ENCODE measurements at places on chromosomes 3 and 15.

GRCh38 chr3:138118612-138119422, 3.4 kb upstream of the DZIP1L start:
- DNase-seq: no peak

DNA sequence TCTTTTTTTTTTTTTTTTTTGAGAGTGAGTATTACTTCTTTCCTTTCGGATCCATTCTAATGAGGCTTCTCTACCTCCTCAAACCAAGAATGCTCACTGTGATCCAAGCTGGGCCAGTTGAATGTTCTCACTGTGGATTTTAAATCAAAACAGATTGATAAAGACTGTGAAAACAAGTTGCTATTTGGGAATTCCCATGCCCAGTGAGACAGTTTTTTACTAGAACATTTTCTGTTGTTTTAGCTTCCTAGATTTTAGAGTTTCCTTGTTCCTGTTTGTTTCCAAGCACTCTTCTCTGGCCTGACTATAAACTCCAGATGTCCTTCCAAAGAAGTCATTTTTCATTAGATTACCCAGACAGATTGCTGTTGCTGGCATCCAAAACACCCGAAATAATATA, 60.1 kb upstream of the GALNT15 start:
- no peak for DNase-seq

GRCh38 chr3:127914584-127914983, 448 bp upstream of the KBTBD12 start:
- no peak for DNase-seq

DNA sequence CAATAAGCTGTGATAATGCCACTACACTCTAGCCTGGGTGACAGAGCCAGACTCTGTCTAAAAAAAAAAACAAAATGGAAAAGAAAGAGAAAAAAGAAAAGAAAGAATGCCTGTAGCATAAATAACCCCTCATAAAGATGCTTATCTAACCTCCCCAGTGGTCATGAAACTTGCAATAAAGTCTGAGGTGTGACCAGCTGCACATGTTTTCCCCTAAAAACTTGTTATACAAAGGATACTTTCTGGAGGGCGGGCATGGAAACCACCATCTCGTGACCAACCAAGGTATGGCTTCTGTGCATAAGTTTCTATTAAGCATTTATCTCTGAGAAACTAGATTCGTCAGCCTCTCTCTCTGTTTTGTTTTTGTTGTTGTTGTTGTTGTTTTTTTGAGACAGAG, 21.8 kb downstream of the CCDC32 start:
- DNase-seq: no peak

DNA sequence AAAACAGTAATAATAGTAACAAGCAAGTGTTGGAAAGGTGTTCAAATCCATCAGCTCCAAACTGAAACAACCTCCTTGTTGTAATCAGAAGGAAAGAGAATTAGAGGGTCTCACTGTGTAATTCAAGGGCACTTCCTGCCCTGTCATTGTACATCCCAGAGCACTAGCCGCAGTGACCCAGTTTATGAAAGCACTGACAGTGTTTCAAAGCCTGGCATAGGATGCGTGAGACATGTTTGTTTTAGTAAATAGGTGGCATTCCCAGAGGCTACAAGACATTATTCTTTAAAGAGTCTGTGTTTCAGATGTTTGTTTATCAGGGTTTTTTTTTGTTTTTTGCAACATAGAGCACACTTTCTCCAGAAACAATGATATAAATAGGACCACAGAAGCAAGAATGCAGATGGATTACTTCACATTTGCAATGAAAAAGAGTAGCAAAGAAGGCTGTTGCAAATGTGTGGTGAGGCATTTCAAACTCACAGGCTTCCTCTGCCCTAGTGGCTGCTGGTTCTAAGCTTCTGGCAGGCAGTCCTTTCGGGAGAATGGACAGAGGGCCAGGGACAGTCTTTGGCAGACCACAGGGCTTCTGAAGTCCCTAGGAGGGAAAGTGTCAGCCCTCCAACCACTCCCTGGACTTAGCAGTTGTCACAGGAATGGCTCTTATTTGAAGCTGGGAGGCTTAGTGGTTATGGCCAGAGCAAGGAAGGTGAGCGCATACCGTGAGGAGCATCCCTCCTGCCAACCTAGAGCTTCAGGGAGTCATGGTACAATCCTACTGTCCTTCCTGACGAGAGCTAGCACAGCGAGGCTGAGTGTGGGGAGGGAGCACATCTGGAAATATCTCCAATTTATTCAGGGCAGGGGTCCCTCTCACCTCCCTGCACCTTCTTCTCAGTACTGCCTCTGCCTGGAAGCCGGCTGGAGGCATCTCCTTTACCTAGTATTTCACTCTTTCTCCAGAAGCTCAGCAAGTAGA, 31.4 kb upstream of the TIPARP start:
- no peak for DNase-seq

DNA sequence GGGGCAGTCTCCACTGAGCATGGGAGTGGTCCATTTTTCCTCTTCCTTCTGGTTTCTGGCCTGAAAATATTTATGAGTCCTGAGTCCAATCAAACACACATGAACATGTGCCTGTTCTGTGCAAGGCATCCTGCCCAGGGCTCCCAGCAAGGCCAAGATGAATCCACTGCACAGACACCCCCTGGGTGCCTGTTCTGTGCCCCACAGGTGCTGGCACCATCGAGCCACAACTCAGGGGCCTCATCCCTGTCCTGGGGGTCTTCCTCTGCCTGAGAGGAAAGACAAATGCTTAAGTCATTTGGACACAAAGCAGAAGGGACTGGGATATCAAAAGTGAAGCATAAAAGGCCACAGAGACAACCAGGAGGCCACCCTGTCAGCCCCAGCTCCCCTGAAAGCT, 87.4 kb upstream of the IQSEC1 start:
- no peak for DNase-seq

DNA sequence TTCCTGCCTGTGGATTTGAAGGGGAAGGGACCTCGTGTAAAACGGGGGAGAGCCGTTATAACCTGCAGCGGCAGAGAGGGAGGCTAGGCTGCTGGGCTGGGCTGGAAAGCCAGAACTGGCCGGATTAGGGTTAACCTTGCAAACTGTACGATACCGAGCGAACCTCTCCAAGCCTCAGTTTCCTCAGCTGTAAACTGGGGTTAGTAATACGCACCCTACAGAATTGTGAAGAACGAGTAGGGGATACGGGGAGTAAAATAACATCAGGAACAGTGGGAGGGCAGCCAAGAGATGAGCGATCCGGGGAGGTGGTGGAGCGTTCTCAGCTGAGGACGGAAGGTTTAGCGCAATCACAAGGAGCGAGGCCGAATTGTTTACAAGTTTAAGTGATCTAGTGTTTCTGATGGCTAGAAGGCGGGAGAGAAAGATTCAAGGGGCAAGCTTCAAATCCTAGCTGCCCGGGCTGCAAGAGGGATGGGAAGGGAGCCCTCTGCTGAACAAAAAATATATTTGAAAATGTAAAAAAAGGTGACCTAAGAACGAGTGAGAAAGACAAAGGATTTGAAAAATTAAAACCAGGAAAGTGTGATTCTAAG, 768 bp upstream of the SEMA5B start:
- DNase-seq: no peak

GRCh38 chr15:38896647-38897046, 332.0 kb upstream of the RASGRP1 start:
- DNase-seq: no peak

DNA sequence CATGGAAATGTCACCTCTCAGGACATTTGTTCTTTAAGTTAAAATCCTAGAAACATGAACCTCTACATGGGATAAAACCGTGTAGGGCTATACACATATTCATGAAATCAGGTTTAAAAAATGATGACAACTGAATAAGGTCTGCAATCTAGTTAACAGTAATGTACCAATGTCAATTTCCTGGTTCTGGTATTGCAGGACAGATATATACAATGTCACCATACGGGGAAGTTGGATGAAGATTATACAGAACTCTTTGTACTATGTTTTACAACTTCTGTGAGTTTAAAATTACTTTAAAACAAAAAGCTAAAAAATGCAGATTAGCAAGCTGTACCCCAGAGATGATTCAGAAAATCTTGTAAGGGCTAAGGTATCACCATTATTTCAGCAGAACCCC, 6.7 kb downstream of the CNTN3 start:
- DNase-seq: no peak

DNA sequence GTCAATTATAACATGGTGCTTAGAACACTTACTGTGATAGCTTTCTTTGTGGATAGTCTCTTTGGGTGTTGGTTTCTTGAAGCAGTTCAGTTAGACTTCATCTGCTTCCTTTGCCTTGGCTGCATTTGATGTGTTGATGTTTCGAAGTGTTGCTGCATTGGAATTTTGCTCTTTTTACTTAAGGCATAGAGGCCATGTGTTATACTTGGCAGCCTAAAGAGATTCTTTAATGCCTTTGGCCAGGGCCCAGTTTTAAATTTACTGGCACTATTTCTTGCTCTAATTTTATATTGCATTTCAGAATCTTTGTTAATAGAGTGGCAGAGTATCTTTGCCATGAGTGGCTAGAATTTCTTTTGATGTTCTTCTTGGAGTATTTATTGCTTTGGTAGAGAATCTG, 21.2 kb downstream of the NR1D2 start:
- no peak for DNase-seq

DNA sequence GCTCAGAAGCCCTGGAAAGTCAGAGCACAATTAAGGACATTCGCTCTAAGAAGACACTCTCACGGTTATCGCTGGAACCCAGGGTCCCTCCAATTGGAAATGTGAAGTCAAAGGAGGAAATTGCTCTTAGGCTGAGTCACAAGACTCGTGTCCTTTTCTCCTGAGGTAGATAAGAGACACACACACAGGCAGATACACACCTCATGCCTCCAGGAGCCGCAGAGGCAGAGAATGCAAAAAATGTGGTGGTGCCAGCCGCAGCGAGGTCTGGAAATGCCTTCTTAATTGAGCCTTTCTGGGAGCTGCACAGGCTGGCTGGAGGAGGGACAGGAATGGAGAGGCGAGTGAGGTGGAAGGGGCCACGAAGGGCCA, 189.3 kb downstream of the OPA1 start:
- DNase-seq: no peak

DNA sequence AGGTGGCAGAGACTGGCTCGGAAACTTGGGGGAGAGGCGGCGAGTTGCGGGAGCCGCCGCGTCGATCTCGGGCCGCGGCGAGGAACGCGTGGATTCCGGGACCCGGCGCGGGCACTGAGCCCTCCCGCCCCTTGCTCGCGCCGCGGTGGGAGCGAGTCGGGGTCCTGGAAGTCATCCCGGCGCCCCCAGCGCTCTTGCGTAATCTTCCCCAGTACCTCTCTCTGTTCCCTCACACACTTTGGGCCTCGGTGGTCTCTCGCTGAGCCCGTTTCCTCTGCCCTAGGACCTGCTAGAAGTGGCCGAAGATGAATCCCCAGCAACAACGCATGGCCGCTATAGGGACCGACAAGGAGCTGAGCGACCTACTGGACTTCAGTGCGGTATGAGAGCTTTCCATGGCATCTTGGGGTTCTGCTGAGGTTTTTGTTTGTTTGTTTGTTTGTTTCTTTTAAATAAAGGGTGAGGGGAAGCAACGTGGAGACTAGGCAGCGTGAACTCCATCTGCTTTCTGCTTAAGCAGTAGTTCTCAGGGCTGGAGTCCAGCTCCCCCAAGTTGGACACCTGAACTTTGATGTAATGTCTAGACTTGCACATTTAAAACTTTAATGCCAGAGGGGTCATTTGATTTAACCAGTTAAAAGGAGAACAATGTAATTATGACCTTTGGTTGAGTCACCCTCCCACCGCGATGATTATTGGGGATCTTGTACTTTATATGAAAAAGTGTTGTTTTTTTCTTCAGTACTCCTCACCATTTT, 1.3 kb downstream of the TCF12 start:
- no peak for DNase-seq

GRCh38 chr3:100954990-100955389, 38.2 kb downstream of the ABI3BP start:
- DNase-seq: no peak

DNA sequence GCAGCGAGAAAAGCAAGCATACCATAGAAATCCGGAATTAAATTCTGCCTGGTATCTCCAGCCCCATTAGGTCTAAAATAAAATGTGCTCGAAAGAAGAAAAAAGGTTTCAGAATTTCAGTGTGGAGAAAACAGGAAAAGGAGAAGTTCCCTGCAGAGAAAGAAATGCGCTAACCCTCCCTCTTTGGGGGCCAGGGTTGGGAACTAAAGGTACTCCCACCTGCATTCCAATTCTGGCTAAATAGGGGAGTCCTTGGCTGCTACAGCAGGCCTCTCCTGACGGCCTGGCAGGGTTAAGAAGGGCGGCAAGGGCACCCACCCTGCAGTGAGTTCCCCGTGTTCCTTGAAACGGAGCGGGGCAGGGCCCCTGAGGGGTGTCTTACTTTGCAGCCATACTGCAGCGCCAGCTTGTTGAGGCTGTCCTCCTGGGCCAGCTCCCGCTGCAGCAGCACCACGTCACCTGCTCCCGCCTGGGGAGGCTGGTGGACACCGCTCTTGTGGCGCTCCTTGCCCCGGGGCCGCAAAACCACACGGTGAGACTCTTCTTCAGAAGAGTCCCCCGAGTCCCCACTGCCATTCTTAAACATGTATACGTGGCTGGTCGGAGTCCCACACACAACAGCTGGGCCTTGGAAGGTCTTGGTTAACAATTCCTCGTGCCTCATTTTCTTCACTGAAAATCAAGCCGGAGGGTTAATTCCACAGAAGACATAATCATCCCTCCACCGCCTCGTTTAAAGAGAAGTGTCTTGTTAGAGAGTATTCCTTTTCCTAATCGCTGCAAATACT, 1.7 kb downstream of the LYSMD4 start:
- DNase-seq: no peak

DNA sequence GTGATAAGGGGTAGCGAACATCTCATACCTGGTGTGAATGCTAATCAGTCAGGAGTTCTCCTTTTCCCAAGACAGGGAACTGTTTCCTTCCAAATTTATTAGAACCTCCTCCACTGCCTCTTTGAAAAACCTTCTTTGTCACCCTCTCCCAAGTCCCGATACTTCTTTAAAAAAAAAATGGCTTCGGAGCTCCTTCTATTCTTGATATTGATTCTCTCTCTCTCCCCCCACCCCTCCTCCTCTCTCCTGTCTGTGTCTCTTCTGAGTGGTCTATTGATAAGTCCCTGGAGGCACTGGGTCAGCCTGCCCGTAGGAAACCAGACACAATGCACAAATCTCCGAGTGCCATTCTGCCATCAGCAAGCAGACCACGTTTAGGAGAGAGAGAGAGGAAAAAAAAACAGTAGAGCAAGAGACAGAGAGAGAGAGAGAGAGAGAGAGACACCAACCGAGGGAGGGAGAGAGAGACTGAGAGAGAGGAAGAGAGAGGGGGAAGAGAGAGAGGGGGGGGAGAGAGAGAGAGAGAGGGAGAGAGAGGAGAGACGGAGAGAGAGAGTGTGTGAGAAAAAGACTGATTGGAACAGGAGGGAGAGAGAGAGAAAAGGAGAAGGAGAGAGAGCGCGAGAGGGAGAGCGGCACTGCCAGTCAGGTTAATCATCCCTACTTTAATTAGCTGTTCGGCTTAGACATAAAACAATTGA, 160.9 kb downstream of the TIGIT start:
- no peak for DNase-seq
